Left colon (tissue), 2 donors: ENCODE measurements at places on chromosomes 7 and 10.

GRCh38 chr10:37634351-37634880 is 223.0 kb downstream of the ZNF248 start:
- no peak for DNase-seq

DNA sequence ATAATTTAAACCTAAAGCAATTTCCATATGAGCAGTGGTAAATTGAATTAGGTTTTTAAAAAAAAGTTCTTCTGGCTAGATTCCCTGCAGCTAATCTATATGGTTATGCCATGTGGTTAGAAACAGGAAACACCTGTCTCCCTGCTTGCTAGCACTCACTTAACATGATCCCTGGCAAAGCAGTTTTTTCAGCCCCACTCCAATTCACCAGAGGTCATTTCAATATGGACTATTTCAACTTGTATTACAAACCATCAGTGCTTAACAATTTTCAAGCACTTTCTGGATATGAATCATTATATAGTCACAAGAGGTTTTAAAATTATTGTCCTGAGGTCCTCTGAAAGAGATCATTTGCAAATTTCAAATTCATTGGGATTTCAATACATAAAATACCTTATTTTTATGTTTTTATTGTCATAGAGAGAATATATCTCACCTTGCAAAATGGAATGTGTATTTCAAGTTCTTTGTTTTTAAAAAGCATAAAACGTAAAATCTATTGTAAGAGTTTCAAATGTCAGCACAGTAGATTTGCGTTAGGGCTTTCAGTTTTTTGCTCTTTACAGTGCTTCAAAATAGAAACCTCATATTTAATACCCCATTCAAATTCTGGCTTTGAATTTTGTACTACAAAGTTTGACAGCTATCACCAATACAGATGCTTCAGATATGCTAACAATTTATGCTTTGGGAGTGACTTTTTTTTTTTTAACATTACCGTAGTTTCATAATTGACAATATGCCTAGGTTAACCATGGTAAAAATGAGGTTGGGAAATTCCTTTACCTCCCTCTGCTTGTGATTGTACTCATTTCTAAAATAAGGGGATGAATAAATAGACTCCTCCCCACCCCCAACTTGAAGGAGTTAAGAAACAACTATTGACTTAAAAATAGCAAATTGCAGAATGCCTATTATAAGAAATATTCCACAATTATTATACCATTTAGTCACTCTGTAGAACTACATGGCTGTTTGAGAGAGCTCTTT is 117.5 kb upstream of the HGF start:
- DNase-seq: no peak

GRCh38 chr10:126599949-126600682 is 70.4 kb downstream of the C10orf90 start:
- DNase-seq: no peak

GRCh38 chr7:106460792-106461254 is 176.0 kb upstream of the NAMPT start:
- DNase-seq: no peak

DNA sequence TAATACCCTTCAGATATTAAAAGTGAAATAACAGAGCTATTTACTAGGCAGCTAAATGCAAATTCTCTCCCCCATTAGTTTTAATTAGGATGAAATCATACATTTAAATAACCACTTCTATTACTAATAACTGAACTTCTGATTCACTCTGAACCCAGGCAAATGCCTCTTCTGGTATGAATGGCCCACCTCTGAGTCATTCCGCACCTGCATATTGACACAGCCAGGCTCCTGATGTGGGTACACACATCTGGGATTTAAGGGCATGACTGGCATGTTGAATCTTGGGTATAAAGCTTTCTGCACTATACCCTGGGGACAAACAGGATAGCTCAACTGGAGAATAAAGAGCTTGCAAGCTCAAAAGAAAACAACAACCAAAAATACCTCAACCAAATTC is 140.9 kb downstream of the AUTS2 start:
- no peak for DNase-seq

DNA sequence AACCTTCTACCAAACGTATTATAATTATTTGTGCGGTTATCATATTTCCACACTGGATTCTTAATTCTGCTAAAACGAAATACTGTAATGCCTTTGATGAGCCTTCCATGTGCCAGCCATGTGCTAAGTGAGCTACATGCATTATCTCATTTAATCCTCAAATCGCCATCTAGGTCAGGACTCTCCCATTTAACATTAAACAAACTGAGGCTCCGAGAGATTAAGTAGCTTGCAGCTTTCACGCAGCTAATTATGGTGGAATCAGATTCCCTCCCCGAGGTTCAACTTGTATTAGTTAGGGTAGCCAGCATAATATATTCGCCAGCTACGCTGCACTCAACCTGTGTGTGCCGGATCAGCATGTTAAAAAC is 798 bp upstream of the TSPAN33 start:
- DNase-seq: no peak

GRCh38 chr10:129277841-129278240 is 189.2 kb upstream of the MGMT start:
- no peak for DNase-seq

- no peak for DNase-seq
Observed at GRCh38 chr7:128868624-128869137, 6.0 kb downstream of the ATP6V1F start.

DNA sequence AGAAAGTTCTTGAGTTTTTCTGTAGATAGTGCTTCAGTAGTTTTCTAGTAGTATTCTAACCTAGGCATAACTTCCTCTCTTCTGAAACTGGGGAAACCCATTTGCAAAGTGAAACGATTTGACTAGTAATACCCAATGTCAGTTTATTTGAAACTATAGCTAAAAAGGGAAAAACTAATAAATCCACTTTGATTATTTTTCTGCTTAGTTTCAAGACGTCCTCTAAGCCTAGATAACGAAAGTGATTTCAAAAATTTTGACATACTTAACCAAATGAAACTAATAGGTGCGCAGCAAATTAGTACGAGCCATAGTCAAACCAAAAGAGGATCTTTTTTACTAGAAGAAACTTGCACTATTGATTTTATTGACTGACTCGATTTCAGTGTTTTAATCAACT is 9.8 kb upstream of the SP8 start:
- DNase-seq: no peak

DNA sequence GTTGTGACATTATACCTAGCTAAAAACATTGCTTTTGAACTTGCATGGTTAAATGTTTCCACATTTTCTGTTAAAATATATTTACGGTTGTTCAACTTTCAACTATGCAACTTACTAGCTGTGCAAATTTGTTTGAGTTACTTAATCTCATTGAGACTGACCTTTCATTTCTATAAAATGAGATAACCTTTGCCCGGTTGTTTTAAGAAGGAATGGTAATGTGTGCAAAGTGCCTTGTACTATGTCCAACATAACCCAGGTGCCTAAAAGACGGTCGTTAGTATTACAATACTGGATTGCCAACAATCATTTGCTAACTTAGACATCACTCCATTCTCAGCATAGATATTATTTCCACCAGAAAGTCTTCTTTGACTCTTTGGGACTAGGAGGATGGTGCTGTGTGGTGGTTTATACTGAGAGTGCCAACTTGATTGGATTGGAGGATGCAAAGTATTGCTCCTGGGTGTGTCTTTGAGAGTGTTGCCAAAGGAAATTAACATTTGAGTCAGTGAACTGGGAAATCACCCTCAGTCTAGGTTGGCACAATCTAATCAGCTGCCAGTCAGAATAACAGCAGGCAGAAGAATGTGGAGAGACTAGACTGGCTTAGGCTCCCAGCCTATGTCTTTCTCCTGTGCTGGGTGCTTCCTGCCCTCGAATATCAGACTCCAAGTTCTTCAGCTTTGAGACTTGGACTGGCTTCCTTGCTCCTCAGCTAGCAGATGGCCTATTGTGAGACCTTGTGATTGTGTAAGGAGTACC is 85.2 kb upstream of the PDSS1 start:
- DNase-seq: peak; percentile 56

DNA sequence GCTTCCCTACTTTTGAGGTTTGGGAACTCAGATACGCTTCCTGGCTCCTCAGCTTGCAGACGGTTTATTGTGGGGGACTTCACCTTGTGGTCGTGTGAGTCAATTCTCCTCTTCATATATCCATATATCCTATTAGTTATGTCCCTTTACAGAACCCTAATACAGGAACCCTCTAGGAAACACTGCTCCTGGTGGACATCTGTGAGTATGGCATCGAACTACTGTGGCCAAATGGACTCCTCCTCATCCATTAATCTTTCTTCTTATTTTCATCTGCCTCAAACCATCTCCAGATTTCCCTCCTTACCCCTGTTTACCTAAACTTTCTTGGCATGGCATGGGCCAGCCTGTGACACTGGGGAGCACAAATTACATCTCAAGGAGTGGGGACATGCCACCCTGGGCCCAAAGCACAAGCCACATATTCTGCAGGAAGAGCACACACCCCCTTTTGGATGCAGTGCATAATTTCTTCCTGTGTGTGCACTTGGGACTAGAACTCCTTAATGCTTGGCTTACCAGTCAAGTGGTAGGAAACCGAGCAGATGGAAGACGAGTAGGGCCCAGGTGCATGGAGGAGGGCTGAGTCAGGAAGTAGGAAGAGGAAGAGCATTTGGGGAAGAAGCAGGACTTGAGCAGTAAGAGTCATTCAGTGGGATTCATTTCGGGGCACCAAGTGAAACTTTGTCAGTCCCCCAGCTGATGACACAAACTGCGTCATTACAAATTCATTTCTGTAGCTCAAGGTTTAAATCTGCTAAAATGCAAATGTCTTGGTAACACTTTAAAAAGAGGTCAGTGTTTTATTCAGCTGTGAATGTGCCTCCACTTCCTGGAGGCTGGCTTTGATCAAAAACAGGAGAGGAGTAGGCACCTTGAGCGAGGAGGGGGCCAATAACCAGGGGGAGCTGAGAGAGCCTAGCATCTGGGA is 80.8 kb upstream of the PLXNA4 start:
- DNase-seq: no peak

GRCh38 chr10:94963901-94964300 is 25.4 kb downstream of the CYP2C9 start:
- DNase-seq: no peak

DNA sequence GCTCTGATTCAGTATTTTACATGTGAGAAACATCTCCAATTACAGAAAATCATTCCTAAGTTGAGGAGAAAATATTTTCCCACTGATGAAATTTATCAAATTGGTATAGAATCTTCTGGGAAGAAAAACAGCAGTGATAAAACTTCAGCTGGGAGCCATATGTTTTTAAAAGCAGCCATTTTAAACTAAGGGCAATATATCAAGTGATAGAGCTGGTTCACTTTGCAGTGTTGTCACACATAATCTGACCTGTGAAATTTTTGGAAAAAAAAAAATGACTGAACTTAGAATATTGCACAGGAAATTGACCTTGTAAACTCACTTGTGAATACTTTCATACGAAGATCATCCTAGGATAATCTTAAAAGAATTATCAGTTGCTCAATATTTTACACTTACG is 10.5 kb upstream of the EZH2 start:
- DNase-seq: no peak

- peak; percentile 96 for DNase-seq
Observed at GRCh38 chr10:112949875-112950507, at the start of gene TCF7L2. Gene TCF7L2 (plus strand): TSS chr10:112950247. CDS start chr10:112950757, 510 bp downstream.

DNA sequence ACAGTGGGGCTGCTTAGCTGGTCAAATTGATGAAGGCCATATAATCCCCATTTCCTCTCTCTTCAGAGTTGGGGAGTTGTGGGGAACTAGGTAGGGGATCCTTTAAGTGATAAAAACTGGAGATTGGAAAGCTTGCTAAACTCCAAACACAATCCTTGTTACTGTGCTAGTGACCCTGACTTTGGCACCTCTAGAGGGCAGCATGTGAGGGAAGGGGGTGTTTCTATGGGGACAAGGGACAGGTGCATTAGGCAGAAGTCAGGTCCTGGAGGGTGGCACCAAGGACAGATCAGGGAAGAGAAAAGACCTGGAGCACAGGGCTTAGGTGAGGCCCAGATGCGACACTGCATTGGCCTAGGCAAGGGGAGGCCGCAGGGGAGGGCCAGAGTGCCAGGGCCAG is 66.9 kb downstream of the CDHR3 start:
- no peak for DNase-seq

DNA sequence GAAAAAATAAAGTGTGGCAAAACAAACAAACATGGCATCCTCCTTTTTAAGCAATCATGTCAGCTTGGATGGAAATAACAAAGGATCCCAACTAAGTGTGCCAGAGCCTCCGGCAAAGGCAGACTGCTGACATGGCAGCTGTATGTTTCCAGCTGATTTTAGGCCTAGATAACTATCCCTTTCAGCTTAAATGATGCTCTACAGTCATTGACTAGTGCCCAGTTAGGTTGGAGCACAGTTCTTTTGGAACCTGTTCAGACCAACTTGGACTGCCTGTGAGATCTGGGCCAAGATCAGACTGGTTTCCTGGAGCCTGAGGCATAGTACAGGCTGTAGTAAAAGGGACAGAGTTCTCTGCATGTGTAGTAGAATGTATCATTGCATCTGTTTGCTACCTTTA is 128.7 kb downstream of the DYNC1I1 start:
- no peak for DNase-seq

- no peak for DNase-seq
Observed at GRCh38 chr10:37003126-37003525, 122.3 kb upstream of the ANKRD30A start.

DNA sequence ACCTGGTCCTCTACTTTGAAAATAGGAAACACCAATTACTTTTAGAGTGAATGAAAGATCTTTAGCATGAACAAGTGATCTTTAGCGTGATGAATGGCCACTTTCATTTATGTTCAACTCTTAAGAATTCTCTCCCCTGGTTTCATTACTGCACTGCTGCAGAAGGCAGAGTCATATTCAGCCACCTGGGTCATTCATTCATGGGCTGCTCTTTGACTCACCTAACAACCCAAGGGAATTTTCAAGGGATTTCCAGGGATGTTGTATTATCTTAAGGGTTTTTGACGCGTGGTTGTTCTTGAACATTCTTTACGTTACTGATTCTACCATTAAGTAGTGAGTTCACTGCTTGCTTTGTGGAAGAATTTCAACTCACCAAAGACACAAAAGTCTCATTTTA is 87.3 kb upstream of the STK17A start:
- DNase-seq: no peak

- DNase-seq: no peak
Observed at GRCh38 chr7:28466341-28466740, 54.0 kb downstream of the CREB5 start.

DNA sequence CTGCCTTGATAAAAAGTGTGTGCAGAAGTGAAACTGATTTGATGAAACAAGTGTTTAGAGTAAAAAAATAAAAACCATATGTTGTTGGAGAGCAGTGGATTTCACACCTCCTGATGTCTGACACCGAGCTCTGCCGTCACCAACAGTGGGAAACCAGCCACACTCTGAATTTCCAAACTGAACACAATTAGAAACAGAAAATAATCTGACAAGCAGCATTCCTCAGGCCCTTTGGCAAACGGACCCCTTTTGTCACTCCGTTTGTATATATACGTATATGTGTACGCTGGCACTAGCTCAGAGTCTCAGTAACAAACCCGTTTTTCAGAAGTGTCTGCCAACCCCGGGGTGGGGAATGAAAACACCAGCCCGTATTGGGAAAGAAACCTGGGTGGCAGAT is 32.4 kb downstream of the TACC2 start:
- DNase-seq: no peak

- no peak for DNase-seq
Observed at GRCh38 chr7:149209518-149210269, 14.3 kb downstream of the ZNF282 start.

- DNase-seq: no peak
Observed at GRCh38 chr7:100681491-100682227, 8.1 kb downstream of the GNB2 start.

- no peak for DNase-seq
Observed at GRCh38 chr7:95517458-95517857, 31.7 kb downstream of the ASB4 start.
